ENCODE measurements at places on chromosomes 5 and 9.

GRCh38 chr9:117703537-117703936, 666 bp upstream of the TLR4 start:
- no peak for DNase-seq

DNA sequence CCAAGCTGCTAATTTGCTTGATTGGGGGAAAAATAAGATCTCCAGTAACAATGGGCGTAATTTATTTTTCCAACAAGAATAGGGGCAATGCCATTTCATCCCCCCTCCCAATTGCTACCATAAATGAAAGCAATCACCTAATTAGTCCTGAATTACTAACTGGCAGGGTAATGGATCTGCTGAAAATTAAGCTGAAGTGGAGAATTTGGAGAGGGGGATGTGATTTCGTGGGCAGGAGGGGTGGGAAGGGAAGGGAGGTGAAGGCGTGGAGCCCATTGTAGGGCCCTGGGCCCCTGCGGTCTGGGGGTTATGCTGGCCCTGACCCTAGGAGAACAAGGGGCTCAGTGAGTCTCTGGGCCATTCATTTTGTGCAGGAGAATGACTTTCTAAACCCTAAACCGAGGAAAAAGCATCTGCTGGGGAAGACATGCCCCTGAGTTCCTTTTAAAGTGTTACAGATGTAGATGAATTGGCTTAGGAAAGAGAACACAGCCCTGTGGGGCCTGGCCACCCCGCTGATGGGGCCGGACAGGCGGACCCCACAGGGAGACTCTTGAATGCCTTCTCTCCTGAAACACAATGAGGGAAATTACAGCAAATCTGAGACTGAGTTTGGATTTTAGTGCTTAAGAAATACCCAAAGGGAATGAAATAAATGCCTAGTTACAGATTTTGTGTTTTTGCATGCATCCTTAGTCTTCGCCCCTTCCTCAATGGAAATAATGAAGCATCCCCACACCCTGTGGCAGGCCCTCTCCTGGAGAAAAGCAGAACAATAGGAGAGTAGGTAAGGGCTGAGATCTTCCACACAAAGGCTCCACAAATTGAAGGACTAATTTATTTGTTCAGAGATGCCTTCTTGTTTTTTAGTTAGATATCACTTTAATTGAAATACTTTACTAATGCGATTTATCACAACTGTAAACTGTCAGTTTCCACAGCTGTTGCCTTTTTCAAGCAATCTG, 143.2 kb downstream of the PSAT1 start:
- no peak for DNase-seq

- DNase-seq, result no peak
Measured at GRCh38 chr5:168334695-168335094, 43.2 kb downstream of the WWC1 start.

- DNase-seq, result no peak
Measured at GRCh38 chr9:81626511-81626910, 62.8 kb downstream of the TLE1 start.

DNA sequence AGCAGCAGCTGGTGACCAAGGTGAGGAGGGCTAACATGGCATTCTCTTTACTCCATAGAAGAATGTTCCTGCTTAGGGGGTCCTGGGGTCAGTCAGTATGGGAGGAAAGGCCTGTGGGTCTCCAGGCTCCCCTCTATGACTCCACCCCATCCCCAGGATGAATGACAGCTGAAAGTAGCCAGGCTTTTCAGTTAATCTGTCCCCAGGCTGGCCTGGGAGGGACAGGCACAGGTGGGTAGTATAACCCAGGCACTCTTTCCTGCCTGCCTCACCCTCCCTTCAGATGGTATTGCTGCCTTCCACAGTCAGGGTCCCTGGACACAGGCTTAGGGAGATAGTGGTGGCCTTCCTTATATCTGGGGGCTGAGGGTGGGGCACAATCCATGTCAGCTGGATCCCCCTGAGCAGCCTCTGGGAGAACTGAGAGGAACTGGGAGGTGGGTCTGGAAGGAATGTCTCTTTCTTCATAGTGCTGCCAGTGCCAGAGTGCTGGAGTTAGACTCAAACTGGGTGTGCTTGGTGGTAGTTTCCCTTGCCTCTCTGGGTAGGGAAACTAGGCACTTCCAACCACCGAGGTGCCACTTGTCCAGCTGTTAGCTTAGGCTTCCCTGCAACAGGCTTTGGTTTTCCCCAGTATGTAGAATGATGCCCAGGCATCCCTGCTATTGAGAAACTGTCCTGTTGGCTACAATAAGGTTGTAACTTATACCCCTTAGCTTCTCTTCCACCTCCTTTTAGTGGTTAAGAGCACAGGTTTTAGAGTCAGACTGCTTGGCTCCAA, 27.8 kb downstream of the LARP1 start:
- DNase-seq, result no peak

Measured in effector memory CD4-positive, alpha-beta T cell (primary cell).